ENCODE measurements at places on chromosomes 4 and X. TPM values are rescaled to one million over a fixed set of nuclear protein-coding genes. Genes with fewer than 3 reads are reported as not detected.

NUDT11 gene
- total RNA-seq: 8.9 TPM

TCEANC gene
- 2.1 TPM for total RNA-seq

BMX gene
- 148 TPM for total RNA-seq

HPGDS gene
- not detected for total RNA-seq

LINC00632 gene
- total RNA-seq: 1.1 TPM

CT45A1 gene
- not detected for total RNA-seq

DUSP21 gene
- not detected for total RNA-seq

MAGEB1 gene
- not detected for total RNA-seq

ZNF185 gene
- total RNA-seq: 27.8 TPM

MAGEA1 gene
- total RNA-seq: not detected

IL9R gene
- total RNA-seq: not detected

PAGE1 gene
- total RNA-seq: not detected

SPARCL1 gene
- total RNA-seq: not detected

NDNF gene
- total RNA-seq: not detected

TCEAL4 gene
- total RNA-seq: 41.6 TPM

Measured in endothelial cell of coronary artery (primary cell).